CD4-positive, CD25-positive, alpha-beta regulatory T cell (primary cell): ENCODE measurements at places on chromosomes 2 and 18.
A peak's percentile ranks its signal among the peaks of the same experiment; 100 is the strongest.

DNA sequence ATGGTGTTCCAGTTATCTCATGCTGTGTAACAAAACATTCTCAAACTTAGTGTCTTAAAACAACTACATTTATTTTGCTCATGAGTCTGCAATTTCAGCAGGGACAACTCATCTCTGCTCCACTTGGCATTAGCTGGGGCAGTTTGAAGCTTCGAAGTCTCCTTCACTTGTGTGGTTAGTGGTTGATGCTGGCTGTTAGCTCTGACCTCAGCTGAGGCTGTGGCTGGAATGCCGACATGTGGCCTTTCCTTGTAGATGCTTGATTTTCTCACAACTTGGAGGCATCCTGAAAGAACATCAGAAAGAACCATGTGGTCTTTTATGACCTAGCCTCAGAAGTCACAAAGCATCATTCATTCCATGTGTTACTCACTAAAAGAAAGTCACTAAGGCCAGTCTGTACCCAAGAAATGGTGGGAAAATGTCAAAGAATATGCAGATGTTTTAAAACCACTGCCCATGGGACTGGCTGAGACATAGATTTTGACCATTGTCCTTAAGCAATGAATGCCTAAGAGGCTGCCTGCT is 3.8 kb upstream of the TMSB10 start:
- DNase-seq, result no peak

GRCh38 chr2:200470230-200470629 is 39.6 kb downstream of the KCTD18 start:
- no peak for DNase-seq

GRCh38 chr2:180709392-180710145 is 270.8 kb upstream of the UBE2E3 start:
- DNase-seq, result no peak

DNA sequence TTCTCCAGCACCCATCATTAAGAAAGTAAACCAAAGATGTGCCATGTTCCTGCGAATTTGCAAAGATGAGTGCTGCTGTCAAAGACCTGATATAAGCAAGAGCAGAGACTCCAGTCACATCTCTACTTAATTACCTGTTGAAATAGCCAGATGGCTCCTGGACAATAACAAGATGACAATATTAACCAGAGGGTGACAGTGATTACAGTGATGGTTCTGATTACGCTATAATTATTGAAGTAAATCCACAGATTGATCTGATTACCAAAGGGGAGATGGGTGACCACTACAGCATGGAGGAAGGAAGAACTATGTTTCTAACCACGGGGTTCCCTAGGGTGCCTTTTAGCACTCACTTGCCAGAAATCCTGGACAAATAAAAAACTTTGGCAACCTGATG is 36.5 kb upstream of the AFF3 start:
- no peak for DNase-seq

DNA sequence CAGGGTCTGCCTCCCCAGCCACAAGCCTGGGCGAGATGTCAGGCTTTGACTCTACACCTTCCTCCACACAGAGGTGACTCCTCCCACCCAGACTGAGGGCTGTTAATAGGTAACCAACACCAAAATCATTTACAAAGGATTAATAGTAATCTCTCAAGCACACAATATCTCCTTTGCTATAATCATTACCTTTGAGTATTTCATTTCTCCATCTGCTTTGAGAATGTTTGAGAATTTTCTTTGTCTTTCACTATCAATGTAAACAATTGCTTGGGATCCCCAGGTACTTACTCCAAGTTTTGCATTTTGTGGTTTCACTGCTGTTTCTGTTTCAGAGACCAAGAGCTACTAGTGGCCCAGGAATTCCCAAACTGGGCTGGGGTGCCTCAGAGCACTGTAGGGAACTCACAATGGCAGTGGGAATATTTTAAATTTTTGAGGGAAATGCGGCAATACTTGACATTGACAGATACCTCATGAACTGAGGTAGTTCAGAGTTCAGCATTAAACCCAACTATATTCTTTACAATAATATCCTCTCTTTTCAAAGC is 166.4 kb upstream of the MGAT5 start:
- no peak for DNase-seq

DNA sequence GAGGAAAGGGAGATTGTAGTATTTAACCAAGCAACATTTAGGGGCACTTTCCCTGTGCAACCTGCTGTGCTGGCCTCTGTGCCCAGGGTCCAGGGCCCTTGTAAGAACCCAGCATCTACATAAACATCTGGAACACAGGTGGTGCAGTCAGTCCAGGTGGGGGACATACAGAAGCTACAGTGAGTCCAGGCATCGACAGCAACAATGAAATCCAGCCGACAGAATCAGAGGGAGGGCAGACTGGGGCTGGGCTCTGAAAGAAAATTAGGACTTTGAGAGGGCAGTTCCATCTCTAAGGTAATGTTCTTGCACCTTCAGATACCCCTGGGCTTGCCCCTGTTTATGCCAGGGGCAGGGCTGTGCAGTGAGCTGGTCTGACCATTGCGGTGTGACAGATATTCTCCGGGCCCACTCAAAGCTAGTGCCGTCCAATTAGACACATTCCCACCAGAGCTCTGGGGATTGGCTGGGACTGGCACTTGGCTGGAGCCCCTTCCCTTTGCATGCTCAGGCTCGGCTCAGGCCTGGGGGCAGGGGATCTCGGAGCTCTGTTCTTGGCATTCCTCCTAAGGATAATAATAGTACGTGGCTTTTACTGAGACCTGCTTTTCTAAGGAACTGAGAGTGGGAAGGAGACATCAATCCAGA is 5.4 kb downstream of the LBH start:
- no peak for DNase-seq

DNA sequence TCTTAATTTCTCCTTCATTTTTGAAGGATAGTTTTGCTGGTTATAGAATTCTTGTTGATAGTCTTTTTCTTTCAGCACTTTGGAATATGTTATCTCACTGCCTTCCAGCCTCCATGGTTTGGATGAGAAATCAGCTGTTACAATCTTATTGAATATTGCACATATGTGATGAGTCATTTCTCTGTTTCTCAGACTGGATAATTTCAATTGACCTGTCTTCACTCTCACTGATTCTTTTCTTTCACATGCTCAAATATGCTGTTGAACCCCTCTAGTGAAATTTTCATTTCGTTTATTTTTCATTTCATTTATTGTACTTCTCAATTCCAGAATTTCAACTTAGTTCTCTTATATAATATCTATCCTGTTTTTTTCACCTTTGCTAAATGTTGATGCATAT is 22.2 kb downstream of the PDK1 start:
- DNase-seq, result no peak

- DNase-seq, result no peak
Measured at GRCh38 chr18:76823587-76824011, 1.2 kb downstream of the ZNF236 start.

DNA sequence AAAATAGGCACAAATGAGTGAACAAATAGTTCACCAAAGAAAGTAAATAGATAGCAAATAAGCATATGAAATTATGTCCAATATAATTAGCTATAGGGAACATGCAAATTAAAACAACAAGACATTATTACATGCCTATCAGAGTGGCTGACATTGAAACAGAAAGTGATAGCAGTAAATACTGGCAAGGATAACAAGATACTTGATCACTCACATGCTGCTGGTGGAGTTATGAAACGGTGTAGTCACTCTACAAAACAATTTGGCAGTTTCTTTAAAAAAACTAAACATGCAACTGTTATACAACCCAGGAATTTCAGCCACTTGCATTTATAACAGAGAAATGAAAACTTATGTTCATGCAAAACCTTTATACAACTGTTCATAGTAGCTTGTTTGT is 439.2 kb upstream of the ACVR2A start:
- DNase-seq, result no peak

GRCh38 chr2:151051574-151052220 is 210.0 kb downstream of the RBM43 start:
- DNase-seq, result peak; percentile 54

GRCh38 chr2:112891385-112891831 is 19.6 kb upstream of the IL37 start:
- DNase-seq, result no peak

DNA sequence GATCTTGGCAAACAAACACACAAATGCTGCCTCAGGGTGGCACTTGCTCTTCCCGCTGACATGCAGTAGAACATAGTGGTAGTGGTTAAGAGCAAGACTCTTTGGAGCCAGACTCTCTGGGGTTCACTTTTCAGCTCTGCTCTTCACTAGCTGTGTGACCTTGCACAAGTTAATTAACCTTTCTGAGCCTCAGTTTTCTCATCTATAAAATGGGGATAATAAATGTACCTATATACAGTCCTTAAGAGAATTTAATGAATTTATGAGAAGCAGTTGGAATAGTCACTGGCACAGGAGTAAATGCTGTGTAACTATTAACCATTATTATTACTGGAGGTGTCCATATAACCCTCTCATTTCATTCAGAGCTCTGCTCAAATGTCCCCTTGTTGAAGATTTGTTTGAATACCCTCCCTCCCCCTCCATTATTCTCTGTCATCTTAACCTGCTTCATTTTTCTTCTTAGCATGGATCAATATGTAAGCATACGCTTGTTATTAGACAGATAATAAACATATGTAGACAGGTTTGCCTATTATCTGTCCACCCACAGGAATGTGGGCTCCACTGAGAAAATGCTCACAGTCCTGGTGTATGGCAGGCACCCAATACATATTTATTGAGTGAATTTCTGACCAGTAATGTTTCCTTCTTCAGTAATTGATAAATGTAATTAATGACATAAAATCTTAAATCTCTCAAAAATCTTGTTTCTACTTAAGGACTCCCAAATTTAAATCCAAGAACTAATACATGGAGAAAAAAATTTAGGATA is 64.5 kb downstream of the TSPYL6 start:
- no peak for DNase-seq

DNA sequence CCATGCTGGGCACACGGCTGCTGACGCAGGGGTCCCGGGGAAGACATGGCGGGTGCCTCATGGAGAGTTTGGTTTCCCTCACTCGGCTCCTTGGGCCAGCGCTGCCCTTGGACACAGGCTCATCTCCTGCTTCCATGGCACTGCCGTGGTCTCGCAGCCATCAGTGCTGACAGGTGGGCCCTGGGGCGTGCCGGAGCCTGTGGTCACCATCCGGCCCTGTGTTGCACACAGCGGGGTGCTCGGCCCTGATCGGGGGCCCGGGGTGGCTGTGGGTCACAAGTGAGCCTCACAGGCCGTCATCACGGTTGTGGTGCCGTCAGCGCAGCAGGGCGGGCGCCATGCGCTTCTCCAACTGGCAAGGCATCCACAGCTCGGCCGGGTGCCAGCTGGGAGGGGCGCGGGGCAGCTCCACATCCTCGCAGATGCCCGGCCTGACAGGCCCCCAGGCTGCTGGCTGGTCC is 582 bp downstream of the RTP5 start:
- DNase-seq, result no peak

DNA sequence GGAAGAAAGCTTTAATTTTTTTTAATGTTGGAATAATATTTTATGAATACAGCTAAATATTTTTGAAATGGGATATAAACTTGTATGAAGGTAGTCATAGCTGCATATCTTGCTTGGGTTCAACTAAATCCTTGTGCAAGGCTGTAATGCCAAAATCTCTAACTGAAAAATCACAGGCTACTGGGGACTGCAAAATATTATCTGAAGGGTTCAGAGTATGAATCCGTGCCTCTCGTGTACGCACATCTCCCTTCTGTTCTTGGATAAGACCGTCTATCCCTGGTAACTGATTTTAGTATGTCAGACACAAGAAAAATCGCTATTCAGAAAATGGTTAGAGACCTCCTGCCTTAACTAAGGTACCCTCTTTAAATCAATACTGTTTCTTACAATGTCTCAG is 71.8 kb downstream of the ACVR1 start:
- no peak for DNase-seq

- DNase-seq, result no peak
Measured at GRCh38 chr2:238031751-238032150, 29.1 kb upstream of the SCLY start.

GRCh38 chr2:11787991-11788390 is 41.6 kb downstream of the LPIN1 start:
- no peak for DNase-seq

DNA sequence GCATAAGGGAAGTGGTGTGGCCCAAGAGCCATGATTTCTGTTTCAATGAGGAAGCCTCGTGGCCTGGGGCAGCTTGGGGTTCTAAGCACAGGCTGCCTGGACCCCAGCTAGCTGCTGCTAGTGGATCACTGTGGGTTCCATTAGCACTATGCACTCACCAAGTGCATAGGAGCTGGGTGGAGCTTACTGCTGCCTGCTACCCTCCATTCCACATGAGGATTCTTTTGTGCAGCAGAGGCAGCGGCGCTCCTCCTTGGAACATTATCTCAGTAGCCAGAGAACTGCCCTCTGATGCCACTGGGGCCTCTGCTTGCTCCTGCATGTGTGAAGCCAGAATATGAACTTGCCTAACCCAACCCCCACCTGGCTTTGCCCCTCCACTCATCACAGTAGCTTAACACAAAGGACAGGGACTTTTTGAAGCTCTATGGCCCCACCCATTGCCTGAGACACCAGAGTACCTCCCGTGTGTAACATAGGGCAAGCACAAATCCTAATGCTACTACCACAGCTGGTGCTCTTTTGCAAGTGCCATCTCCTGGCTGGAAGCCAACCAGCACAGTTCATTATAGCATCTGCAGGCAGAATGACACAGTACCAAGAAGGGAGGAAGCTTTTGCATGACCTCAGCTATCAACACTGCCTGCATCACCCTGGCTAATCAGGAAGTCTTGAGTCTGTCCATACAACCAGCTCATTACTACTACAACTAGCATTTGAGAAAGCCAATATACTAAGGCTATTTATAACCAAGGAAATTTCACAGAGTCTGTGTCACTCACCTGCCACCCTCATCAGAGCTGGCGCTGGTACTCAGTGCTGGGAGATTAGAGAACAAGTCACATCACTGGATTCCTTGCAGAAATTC is 297.0 kb upstream of the GULP1 start:
- no peak for DNase-seq

DNA sequence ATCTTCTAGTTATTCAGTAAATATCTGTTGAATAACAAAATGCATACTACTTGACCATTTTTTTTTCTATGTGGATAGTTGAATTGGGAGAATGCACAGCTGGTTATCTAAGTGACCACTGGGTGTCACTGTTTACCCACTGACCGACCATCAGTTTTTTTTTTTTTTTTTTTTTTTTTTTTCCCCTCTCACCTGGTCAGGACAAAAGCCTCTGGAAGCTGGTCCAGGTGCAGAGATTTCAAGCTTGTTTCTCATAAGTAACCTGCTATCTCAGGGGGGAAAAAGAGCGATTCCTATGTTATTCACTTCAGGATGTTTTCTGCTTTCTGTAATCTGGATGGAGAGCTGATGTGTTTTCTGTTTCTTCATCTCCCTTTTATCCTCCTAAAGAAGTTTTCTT is 256.0 kb downstream of the DCDC2C start:
- no peak for DNase-seq

GRCh38 chr2:203972066-203972465 is 35.5 kb downstream of the ICOS start:
- no peak for DNase-seq

GRCh38 chr2:201151127-201151981 is 31.6 kb upstream of the CASP10 start:
- no peak for DNase-seq

- DNase-seq, result peak; percentile 47
Measured at GRCh38 chr2:216016581-216016980, 3.2 kb upstream of the MREG start.

- no peak for DNase-seq
Measured at GRCh38 chr18:48902856-48903601, 47.7 kb downstream of the SMAD7 start.

GRCh38 chr2:81670885-81671284 is 1366.3 kb upstream of the LRRTM1 start:
- no peak for DNase-seq
